ENCODE measurements at places on chromosomes 2 and 18. TPM values are rescaled to one million over a fixed set of nuclear protein-coding genes. Genes with fewer than 3 reads are reported as not detected.
A peak's percentile ranks its signal among the peaks of the same experiment; 100 is the strongest.

The HEATR5B gene
- 53.1 TPM for total RNA-seq

The LINC00305 gene
- 5.1 TPM for total RNA-seq

The MYOM1 gene
- not detected for total RNA-seq

The FAM237A gene
- total RNA-seq = not detected

- peak; percentile 45 for DNase-seq
Observed at GRCh38 chr2:28716265-28716865, 35.3 kb upstream of the PPP1CB start.

GRCh38 chr2:238929242-238930081 lies 81.6 kb downstream of the TWIST2 start:
- DNase-seq = no peak

DNA sequence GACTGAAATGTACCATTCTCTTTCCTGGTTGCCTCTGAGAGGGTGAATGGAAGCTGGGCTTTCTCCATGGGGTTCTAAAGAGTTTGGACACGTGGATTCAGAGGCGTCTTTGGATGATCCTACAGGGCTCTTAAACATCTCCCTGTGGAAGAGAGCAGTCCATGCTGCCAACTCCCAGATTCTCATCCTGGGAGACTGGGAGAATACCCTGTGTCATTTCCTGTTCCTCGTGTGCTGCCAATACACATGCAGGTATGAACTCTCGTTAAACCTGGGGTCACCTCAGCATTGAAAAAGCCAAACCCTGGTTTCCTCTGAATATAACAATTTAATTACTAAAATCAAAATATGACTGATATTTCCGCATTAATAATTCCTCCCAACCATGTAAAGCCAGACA lies 73.3 kb upstream of the NT5C1B start:
- DNase-seq = no peak

DNA sequence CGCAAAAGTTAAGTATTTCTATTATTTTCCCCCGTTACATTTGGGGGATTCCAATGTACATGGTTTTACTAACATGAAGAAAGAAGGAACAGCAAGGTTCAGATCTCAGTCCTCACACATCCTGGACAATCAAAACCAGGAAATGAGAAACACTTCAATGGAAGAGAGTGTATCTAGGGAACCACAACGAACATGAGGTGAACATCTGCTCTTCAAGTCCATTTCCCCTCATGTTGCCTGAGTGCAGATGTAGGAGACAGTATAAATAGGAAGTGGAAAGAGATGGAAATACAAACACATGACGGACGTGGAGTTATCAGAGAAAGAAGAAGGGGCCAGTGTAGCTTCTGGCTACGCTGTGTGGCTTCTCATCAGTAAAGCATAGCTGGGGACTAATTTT lies 52.6 kb downstream of the CHN1 start:
- DNase-seq = no peak

- DNase-seq = no peak
Observed at GRCh38 chr2:104049438-104049837, 804.5 kb upstream of the POU3F3 start.

DNA sequence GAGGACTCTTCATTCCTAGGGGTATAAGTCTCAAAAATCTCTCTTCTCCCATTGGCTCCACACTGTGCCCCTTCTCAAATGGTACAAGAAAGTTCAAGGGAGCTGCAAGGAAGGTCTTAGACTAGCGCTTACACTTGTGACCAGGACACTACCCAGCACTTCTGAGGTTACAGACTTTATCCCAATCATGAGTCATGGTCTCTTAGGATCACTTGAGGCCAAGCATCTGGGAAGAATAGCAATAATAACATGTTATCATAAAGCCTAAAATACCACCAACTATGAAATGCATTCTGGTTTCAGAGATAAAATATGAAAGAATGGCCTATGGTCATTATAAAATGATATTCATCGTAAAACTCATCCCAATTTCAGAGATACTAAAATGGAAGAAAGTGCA lies 309.9 kb upstream of the PKDCC start:
- DNase-seq = no peak

GRCh38 chr2:200743042-200743676 lies 68.6 kb upstream of the BZW1 start:
- DNase-seq = peak; percentile 21

DNA sequence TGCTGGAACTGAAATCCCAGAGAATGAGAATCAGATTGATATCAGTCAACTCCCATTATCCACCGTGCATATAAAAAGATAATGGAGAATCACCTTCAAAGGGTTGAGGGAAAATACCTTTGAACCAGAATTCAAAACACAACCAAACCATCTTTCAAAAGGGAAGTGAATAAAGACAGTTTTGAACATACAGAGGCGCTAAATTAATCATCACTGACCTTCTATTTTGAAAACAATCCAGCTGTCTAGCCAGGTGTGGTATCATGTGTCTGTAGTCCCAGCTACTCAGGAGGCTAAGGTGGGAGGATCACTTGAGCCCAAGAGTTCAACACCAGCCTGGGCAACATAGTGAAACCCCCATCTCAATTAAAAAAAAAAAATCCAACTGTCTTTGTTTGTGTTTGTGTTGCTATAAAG lies 63.6 kb downstream of the TRABD2A start:
- DNase-seq = peak; percentile 47

- no peak for DNase-seq
Observed at GRCh38 chr2:157427922-157428303, 16.0 kb downstream of the CYTIP start.

DNA sequence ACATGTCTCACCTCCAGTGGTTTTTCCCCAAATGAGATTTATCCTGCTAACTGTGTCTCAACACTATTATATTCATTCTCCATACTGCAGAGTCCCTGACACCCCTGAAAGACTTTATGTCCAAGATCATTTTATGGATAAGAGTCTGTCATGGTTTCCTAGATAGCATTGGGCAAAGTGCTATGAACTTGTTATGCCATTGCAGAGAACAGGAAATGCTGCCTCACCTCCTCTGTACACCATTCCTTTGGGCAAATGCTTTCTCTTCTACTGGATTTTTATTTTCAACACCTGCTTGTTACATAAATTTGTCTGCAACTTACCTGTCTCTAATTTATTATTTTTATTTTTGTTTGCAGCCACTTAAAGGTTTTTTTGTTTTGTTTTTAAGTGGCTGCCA lies 652.5 kb upstream of the FAM98A start:
- no peak for DNase-seq

- DNase-seq = no peak
Observed at GRCh38 chr2:60676706-60677330, 79.2 kb upstream of the PAPOLG start.

DNA sequence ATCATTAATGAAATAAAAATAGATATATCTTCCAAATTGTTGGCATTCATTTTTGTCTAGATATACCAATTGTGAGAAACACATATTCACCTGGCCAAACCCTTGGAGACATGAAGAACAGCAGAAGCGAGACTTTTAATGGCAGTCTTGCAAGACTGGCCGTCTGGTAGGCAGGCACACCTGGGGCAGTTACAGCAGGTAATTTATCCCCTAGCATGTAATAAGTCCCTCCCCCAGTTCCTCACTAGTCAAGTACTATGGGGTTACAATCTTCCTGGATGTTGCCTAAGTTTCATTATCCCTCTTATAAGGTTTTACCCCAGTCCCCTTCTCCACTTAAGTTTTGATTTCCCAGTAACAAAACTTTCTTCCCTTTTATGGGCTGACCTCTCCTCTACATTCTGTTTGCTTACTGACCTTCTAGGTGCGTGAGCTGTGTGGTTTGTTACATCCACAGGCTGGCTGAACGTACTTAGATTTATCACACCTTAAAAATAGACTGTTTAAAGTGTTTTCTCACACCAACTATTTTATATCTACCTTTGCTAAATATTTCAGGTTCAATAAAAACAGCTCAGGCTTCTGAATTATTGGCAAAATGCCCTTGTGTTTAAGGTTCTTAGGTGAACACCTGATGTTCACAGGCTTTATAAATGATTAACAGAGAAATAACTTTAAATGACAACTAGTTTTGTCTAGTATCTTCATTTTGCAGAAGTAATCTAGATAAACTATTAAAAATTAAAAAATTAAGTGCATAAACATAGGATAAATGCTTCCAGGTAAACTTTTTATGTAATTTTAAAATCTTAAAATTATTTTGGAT lies 365.0 kb upstream of the TFPI start:
- no peak for DNase-seq

GRCh38 chr2:233221378-233222063 lies 30.0 kb upstream of the ATG16L1 start:
- DNase-seq = no peak

GRCh38 chr2:112924360-112924759 lies 13.4 kb downstream of the IL37 start:
- no peak for DNase-seq

GRCh38 chr2:57878866-57879210 lies 167.8 kb upstream of the VRK2 start:
- no peak for DNase-seq

- DNase-seq = no peak
Observed at GRCh38 chr2:203878063-203878462, 10.5 kb downstream of the CTLA4 start.

GRCh38 chr18:49031511-49032188 lies 80.9 kb upstream of the SMAD7 start:
- DNase-seq = no peak

Measured in Karpas-422 (cell line).